CD4-positive, alpha-beta T cell treated with Interleukin-15 for 4 hours (primary cell): ENCODE measurements at places on chromosomes 6 and 20.
A peak's percentile ranks its signal among the peaks of the same experiment; 100 is the strongest.

DNA sequence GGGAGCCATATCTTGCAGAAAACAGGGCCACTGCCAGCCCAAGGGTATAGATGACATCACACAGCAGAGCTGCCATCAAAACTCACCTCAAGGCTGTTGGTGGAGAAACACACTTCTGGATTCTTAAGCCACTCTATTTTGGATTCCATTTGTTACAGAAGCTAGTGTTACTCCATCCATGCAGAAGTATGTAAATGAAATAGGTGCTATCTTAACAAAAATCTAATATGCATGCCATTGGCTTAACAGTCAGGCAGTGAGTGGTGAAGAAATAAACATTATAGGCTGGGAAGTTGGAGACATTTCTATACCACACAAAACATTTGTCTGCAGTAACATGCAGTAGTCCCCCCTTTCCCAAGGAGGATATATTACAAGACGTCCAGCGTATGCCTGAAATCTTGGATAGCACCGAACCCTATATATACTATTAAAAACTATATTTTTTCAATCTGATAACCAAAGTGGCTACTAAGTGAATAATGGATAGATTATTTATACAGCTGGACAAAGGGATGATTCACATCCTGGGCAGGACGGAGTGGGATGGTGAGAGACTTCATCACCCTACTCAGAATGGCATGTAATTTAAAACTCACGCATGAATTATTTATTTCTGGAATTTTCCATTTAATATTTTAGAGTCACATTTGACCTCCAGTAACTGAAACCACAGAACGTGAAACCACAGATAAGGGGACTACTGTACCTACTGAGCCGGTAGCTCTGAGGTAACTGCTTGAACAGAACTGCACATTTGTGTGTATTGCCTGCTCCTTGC is 160.0 kb upstream of the PLN start:
- DNase-seq: no peak

DNA sequence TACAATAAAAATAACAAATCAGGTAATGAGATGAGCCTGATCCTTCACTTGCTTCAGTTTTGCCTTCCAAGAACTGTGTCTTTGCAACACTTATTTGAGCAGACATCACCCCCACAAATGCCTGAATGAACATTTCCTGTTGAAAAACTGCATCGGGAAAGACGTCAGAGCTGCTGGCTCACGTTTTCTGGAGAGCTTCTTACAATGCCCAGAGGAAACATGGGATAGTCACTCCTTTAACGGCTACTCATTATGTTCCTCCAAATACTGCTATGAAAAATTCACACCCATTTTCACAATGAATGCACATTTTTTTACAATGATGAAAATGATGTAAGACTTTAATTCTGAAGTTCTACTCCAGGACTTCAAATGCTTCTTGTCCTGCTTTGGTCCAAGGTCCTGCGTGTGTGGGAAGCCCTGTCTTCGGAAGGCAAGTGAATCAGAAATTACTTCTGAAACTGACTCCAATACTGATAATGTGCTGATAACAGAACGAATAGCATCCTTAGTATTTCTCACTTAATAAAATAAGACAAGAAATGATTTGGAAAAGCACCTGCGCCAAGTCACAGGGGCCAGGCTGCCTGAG is 238.0 kb downstream of the ANKRD60 start:
- no peak for DNase-seq

GRCh38 chr6:21873562-21873961 is 280.0 kb downstream of the SOX4 start:
- DNase-seq: no peak

DNA sequence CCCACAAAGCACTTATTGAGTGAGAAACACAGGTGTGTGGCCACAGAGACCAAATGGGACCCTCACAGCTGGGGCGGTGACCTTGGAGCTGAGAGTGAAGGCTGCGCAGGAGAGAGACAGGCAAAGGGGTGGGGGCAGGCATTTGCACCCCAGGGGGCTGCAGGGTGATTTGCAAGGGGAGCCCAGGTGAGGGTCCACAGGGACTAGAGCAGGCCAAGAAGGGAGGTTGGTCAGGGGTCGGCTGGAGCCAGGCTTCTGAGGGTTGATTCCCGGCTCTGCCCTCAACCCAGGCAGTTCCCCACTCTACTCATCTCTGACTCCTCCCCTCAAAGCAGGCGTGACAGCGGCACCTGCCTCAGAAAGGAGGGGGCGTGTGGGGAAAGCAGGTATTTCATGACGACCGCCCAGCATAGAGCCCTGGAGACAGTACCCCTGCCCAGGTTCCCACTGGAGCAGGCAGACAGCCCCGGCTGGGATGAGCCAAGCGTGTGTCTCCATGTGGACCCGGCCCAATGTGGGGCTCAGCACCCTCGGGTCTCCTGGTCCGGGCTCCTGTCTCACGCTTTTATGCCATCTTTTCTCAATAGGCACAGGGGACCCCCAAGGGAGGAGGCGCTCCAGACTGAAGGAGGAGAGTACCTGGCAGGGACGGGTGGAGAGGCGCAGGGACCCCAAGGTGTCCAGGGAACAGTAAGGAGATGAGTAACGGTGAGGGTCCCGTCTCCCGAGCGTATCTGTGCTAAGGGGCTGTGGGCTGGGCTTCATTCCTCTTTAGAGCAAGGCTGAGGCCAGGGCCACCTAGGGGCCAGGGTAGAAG is 3.1 kb upstream of the MRGBP start:
- no peak for DNase-seq

DNA sequence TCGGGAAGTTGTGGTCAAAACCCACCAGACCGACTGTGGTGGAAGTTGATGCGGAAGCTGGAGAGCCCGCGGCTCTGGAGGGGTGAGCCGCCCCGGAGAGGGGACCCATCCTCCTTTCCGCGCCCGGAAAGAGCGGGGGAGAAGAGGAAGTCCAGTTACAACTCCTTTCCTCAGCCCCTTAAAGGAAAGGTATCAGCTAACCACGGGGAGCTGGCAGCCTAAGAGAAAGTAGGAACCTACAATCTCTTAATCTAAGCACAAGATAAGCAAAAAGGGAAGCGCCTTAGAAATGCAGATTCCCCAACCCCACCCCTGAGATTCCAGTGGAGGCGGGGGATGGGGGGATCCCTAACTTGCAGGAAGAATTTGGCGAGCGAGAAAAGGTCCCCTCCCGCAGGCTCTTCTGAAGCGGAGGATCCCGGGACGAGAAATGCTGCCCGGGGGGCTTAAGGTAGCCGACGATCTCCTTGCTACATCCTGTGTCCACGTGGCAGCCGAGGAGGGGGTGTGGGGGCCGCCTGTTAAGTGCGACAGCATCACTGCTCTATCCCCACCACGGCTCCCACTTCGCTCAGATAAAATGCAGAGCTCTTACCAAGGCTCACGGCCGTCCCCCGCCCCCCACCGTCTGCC is 87.5 kb downstream of the ZFP64 start:
- DNase-seq: no peak

GRCh38 chr6:146444189-146444588 is 99.4 kb upstream of the RAB32 start:
- DNase-seq: no peak

GRCh38 chr6:134021396-134022122 is 30.9 kb downstream of the SLC2A12 start:
- DNase-seq: no peak

DNA sequence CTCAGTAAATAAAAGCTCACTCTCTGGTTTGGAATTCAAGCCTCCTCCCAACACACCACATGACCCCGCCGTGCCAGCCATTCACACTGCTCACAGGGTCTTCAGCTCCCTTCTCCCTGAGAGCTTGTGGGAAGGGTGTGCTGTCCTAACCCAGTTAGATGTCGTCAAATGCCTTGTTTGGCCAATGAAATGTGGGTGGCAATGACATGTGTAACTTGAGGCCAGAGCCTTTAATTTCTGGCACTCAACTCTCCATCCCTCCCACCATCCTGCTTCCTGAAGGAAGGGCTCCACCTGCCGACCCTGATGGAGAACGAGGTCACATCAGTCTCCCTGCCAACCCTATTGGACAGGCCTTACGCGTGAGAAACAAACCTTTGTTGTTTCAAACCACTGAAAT is 224.5 kb upstream of the AGPAT4 start:
- no peak for DNase-seq

GRCh38 chr6:52890018-52890417 is 19.5 kb downstream of the GSTA3 start:
- DNase-seq: no peak

GRCh38 chr6:7919871-7920270 is 9.3 kb upstream of the TXNDC5 start:
- no peak for DNase-seq

DNA sequence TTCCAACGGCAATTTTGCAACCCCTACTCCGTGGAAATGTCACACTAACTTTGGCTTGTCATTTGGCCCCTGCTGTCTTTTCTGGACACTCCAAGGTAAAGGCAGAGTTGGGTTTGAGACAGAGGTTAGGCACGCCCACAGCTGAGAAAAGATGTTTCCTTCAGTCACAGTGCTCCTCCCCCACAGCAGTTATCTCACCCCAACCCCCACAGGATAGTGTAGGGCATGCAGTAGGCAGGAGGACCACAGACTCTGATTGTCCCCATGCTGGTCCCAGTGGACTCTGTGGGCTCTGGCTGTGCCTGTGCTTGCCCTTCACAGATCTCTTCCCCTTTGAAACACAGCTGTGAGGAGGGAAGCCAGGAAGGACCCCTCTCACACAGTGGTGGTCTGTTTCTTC is 124.0 kb upstream of the CARMIL1 start:
- DNase-seq: no peak

DNA sequence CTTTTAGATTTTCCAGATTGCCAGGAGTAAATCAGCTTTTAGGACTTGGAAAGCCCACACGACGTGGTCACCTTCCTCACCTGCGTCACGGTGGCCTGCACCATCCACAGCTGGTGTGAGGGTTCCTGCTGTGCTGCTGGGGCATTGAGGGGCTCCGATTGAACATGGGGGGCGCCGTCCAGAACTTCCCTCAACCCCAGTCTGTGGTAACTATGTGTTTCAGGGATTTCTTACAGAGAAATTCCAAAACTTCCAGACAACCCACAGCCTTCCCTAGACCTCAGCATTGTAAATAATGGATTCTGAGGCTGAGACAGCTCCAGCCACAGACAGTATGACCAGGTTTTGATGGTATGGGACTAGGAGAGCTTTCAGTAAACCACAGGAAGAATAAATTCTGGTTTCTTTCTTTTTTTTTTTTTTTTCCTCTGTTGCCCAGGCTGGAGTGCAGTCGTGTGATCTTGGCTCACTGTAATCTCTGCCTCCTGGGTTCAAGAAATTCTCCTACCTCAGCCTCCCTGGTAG is 46.7 kb upstream of the IRF4 start:
- DNase-seq: no peak

DNA sequence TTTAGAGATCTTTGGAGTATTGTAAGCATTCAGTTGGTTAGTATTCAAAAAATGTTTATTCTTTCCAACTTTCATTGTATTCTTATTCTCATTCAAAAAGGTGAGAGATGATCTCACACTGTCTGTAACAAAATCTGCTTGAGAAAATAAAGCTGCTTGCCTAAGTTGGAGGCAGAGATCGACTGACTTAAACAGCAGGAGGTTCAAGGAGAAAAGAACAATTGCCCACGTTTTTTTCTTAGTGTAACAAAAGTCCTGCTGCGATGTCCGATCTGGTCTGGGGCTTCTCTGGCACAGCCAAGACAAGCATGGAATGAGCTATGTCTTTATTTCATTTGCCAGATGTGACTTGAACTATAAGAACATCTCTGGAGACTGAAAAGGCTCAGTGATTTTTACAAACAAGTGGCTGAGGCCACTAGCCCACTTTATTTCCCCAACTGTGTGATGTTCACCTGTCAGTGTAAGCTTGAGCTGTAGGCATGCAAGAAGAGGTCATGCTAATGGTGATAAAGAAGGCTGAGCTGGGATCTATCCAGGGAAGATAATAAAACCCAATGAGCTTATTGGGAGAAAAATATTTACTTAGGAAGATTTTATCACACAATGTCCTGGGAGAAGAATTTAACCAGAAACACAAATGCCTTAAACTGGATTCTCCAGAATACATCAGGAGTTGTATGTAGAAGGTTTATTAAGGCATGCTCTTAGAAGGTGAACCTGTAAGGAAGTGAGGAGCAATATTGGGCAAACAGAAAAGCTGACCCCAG is 580.1 kb upstream of the BTBD3 start:
- no peak for DNase-seq

GRCh38 chr20:59614714-59615113 is 10.4 kb downstream of the PHACTR3 start:
- no peak for DNase-seq

- peak; percentile 28 for DNase-seq
Observed at GRCh38 chr6:30964075-30964474, 19.4 kb upstream of the MUC21 start.

- DNase-seq: no peak
Observed at GRCh38 chr20:64036346-64037198, 590 bp downstream of the C20orf204 start.

GRCh38 chr20:18176318-18176785 is 38.7 kb downstream of the KAT14 start:
- no peak for DNase-seq

GRCh38 chr6:150272264-150272975 is 96.4 kb upstream of the IYD start:
- DNase-seq: no peak
